M059J (cell line): ENCODE measurements at places on chromosomes 1 and 21. TPM values are rescaled to one million over a fixed set of nuclear protein-coding genes. Genes with fewer than 3 reads are reported as not detected.

Gene KCNE1
- 0.32 TPM in 1 of 2 replicates, not detected in the other for total RNA-seq

Gene KPRP
- not detected in 2 replicates for total RNA-seq

DNA sequence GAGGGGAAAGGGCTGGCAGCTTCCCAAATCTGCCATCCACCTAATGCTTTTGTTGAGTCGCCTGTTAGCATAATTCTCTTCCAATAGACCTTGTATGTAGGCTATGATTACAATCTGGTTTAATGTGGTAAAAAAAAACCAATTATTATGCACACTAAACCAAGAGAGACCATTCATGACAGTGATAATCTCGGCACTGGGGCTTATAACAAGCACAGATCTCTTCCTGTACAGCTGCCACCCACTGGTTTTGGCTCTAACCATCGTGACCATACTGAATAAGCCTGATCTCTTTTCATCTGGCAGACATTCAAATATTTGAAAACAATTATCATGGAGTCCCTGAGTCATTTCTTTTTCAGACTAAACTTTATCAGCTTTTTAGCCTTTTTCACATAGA is 12.0 kb upstream of the SYT14 start:
- peak; percentile 96 for DNase-seq

- DNase-seq: no peak
Observed at GRCh38 chr1:90176530-90176929, 181.6 kb downstream of the ZNF326 start.

Gene TCHH
- not detected in 2 replicates for total RNA-seq
